Frontal cortex (tissue), 4 donors: ENCODE measurements at places on chromosomes 5 and 9.

- DNase-seq = no peak
Measured at GRCh38 chr5:115573133-115573532, 28.6 kb upstream of the FEM1C start.

DNA sequence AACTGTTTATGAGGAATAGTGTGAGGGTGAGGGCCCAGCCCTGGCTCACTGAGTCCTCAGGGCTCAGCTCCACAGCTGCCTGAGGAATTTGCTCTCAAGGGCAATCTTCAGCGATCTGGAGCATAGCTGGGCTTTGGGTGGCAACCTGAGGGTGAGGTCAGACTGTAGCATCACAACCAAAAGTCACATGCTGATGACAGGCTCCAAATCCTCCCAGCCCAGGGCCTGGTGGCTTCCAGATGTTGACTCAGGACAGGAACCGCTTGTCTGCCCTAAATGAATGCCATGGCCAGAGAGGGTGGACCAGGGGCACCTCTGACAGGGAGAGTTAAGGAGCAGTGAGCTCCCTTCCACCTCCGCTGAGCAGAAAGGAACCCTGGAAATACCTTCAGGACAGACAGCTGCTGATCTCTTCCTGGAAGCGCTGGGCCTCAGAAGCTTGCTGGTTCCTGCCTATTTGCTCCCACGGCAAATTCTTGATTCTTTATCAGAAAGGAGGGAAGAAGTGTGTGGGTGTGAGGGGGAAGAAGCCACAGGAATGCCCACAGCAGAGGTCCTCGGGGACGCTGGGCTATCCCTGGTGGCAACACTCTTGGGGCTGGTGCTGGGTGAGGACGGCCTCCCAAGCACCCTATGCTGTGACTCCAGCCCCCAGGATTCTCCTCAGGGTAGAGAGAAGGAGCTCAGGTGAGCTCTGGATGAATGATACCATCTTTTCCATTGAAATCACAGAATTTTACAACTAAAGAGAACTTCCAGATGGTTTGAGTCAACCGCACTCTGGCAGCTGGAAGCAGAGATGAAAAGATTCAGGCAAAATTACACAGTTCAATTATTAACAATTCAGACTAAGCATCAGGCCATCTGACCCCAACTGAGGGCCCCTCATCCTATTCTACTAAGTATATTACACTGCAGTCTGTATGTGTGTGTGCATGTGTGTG lies 13.8 kb upstream of the CTSL start:
- no peak for DNase-seq

GRCh38 chr9:86328156-86328555 lies 26.1 kb downstream of the TUT7 start:
- DNase-seq = no peak

DNA sequence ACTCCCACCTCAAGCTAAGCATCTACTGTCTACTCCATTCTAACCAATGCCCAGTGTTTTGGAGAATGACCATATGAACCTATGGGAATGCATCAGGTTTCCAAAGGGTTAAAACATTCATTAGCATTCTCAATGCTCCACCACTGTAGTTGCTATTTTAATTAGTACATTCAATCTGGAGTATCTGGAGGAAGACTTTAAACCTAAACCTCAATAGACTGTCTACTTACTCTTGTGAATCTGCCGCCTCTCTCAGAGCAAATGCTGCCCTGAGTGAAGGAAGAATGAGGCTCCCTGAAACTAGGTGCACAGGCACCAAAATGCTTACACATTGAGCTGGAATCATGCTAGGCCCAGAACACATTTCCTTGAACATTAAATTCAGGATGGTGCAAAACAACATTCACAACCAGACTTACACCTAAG lies 2.0 kb downstream of the ENC1 start:
- no peak for DNase-seq

GRCh38 chr5:149474198-149474597 lies 77.0 kb downstream of the CSNK1A1 start:
- no peak for DNase-seq

- DNase-seq = no peak
Measured at GRCh38 chr9:99868845-99869244, 37.6 kb upstream of the STX17 start.
